Effector memory CD4-positive, alpha-beta T cell (primary cell): ENCODE measurements at places on chromosomes 13 and 19.

DNA sequence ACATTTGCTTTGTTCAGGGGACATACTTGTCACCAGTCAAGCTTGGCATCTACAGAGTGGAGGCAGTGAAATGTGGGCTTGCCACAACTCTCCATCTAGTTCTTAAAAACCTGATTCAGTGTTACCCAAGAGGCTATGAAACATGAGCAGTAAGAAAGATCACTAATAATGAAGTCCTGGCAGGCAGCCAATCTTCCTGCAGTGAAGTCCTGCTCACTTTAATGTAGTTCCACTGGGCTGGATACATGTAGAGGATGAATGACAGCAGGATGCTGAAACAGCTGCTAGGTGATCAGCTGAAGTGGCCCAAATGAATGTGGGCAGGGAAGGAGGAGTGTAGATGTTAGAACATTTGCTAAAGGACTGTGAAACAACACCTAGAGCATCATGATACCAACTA is 1213.1 kb downstream of the OLFM4 start:
- DNase-seq = no peak

GRCh38 chr19:16521715-16522289 is 20.4 kb downstream of the CHERP start:
- no peak for DNase-seq

GRCh38 chr13:72255908-72256307 is 388.9 kb upstream of the DACH1 start:
- no peak for DNase-seq

DNA sequence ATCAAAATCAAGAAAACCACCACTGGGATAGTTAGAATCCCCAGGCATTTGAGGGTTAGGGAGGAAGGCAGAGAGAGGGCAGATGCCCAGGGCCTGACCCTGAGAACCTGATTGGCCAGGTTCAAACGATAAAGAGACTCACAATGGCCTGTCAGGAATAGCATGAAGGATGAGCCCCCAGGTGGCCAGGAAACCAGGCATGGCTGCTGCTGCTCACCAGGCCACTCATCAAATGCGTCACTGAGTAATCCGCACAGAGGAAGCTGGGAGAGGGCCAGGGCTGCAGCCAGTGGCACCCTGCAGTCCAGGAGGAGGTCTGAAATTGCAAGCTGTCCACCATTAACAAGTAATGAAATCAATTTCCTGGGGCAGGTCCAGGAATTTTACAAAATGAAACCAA is 111.3 kb downstream of the KATNAL1 start:
- DNase-seq = no peak

GRCh38 chr19:461721-462551 is 1.1 kb upstream of the SHC2 start:
- no peak for DNase-seq

DNA sequence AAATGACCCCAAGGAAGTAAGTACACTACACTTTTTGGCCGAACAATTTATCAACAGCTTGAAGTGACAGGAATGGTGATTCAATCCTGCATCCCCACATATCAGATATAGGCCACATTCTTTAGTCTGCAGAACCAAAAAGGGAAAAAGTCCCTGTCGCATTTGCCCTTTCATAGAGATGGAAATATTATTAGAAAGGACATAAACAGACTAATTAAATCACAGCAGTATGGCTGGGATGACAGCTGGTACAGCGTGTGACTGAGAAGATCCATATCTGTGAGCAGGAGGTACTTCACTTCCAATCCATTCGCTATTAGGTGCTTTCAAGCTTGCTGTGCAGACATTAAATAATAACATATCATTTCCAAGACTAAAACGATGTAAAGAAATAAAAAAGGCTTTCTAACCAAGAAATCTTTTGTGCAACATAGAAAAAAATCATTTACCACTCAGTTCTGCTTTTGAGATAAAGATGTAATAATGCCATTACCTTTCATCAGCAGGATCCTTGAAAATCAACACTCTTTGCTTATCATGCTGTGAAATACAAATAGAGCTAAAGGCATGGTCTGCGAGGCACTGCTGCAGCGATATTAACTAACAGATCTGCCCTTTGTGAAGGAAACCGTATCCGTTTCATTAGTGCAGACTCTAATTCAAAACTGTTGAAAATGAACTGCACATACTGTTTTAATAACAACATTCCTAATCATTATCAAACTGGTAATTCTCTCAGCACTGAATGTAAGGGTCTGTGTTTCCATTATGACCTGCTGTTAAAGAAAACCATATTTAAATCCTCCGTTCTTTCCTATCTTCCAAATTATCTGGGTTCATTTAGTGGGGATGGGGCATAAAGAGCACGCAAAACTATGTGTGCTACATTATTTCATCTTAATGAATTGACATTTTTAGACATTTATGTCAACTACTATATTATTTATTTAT is 245.6 kb downstream of the DACH1 start:
- DNase-seq = no peak

GRCh38 chr13:110037925-110038573 is 251.7 kb upstream of the IRS2 start:
- DNase-seq = no peak

DNA sequence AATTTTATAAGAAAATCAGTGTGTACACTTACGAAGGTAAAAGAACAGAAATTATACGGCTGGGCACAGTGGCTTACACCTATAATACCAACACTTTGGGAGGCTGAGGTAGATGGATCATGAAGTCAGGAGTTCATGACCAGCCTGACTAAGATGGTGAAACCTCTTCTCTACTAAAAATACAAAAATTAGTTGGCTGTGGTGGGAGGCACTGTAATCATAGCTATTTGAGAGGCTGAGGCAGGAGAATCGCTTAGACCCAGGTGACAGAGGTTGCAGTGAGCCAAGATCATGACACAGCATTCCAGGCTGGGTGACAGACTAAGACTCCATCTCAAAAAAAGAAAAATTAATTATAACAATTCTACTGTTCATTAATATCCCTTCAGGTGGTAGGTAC is 151.9 kb downstream of the ZNF737 start:
- no peak for DNase-seq

DNA sequence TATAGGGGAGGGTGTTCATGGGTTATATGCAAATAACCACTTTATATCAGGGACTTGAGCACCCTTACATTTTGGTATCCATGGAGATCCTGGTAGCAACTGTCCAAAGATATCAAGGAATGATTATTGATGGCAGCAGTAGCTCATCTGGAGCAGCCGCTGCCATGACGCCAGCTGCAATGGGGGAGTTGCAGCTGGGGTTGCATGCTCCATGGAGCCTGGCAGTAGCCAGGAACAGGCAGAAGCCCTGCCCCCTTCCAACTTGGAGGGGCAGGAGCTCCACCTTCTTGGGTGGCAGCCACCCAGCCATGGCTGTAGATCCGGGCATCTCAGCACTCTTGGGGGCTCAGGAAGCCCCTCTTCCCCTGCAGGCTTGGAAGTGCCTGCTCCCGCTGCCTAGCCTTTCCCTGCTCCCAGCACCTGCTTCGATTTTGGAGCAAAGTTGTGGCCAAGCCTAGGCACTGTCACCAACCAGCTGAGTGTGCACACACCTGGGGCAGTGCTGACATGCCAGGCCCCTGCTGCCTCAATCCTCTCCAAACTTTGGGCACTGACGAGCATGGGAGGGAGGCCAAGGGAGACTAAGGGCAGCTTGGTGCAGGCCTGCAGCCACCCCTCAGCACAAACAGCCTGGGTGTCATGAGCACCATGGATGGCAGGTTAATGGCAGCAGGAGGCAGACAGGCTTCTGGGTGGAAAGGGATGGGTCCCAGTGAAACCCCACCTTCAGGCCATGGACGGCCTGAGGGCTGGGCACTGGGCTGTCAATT is 235.6 kb upstream of the CSNK1A1L start:
- no peak for DNase-seq

GRCh38 chr13:91203430-91203829 is 144.1 kb upstream of the MIR17HG start:
- no peak for DNase-seq

GRCh38 chr13:48731001-48731658 is 77.4 kb downstream of the CYSLTR2 start:
- DNase-seq = no peak

- DNase-seq = no peak
Measured at GRCh38 chr13:75016225-75016624, 465.7 kb downstream of the TBC1D4 start.

DNA sequence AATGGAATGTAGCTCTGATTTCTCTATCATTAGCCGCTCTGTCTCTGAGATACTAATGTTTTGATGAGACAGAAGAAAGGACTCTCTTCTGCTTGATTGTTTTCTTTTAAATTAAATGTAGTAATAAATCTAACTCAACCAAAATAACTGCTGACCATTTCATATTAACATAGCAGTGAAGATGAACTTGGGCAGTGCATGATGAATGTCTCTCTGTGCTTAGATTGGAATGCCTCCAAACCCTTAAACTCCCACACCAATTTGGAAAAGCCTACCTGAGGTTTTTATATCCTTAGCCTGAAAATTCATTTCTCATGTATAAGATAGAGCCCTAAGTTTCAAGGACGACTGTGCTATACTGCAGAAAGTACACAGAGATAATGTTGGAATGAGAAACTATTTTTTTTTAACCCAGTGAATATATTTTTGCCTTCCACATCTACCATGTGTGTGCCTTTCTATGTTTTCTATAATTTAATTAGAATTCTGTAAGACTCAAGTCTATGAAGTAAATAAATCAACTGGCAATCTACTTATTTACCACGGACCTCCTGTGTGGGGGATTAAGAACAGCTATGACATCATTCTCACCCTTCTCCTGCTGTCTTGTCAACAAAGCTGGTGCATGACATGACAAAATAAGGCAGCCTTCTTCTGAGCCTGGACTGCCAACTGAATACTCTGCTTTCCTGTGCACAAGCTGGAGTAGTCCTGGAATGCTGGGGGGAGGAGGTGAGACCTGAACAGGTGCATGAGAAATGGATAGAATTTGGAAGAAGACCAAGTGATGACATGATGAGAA is 155.5 kb downstream of the FGF9 start:
- no peak for DNase-seq

DNA sequence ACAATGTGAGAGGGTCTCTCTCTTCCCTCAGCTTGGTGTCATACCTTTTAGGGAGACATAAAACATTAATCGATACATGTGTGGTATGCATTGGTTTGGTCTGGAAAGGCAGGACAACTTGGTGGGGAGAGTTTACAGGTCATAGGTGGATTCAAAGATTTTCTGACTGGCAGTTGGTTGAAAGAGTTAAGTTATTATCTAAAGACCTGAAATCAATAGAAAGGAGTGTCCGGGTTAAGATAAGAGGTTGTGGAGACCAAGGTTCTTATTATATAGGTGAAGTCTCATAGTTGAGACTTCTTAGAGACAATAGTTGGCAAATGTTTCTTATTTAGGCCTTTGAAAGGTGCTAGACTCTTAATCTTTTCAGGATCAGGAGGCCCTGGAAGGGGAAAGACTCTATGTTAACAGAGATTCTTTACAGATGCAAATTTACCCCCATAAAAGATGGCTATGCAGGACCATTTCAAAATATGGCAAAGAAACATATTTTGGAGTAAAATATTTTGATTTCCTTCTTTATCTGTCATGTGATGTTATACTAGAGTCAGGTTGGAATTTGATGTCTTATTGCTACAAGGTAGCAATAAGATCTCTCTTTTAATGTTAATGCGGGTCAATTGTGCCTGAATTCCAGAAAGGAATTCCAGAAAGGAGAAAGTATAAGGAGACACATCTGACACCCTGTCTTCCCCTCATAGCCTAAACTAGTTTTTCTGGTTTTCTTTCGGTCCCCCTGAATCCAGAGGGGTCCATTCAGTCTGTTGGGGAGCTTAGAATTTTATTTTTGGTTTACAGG is 59.2 kb upstream of the RCBTB2 start:
- DNase-seq = no peak

- DNase-seq = no peak
Measured at GRCh38 chr19:947707-948539, 22.1 kb downstream of the ARID3A start.

DNA sequence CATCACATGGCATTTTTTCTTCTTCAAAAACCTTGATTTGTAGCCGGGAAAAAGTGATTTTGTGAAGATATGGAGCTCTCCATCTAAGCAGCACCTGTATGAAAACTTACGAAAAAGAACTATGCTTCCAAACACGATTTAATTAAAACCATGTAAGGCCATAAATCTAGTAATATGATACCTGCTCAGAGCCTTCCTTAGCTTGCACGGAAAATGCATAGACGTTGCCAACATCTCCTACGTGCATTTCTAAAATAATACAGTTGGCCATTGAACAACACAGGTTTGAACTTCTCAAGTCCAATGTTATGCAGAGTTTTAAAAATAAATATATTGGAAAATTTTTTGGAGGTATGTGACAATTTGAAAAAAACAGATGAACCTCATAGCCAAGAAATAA is 59.1 kb upstream of the RNF113B start:
- no peak for DNase-seq

GRCh38 chr13:49297338-49297737 is 49.6 kb downstream of the CDADC1 start:
- DNase-seq = no peak

- no peak for DNase-seq
Measured at GRCh38 chr13:92547266-92547665, 679.3 kb upstream of the GPC6 start.

DNA sequence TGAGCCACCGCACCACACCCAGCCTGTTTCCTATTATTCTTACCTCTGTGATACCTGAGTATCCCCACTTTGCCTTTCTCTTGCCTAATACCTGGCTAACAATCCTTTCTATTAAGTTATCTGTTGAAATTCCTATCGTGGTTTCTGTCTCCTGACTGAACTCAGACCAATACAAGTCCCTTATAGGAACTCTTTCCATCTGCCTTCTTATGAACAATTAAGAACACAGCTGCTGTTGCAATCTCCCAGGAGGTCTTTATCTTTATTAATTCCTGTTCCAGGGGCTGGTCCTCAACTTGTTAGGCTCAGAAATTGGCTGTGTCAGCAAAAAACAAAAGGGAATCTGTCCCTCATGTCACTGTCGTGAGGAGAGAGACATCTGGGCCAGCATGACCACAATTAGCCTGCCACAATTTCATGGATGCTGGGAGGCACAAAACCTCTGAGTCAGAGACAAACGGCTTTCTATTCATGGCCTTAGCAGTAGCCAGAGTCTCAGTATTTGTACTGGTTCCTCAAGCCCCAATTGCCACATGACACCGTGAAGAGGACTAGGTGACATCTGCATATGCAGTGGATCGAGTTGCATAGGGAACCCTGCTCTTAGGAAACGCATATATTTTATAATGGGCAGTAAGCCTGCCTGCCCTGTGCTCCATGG is 58.2 kb downstream of the NUFIP1 start:
- no peak for DNase-seq
